ENCODE measurements at places on chromosomes 1 and 21. TPM values are rescaled to one million over a fixed set of nuclear protein-coding genes. Genes with fewer than 3 reads are reported as not detected.

Gene LCE2C
- not detected for total RNA-seq

Gene PRAMEF15
- total RNA-seq = not detected

Gene GBP6
- total RNA-seq = 0.31 TPM

Gene SLC26A9
- total RNA-seq = not detected

Gene VSIG8
- total RNA-seq = 0.18 TPM

Gene ADPRS
- 48.3 TPM for total RNA-seq

Gene HCRTR1
- total RNA-seq = not detected

Gene KCNN3
- 0.32 TPM for total RNA-seq

Gene TNNI3K
- 0.98 TPM for total RNA-seq

Gene KRTAP11-1
- total RNA-seq = not detected

Gene PLPP3
- not detected for total RNA-seq

Gene MIS18A
- 29.7 TPM for total RNA-seq

Measured in activated naive CD4-positive, alpha-beta T cell treated with anti-CD3 and anti-CD28 coated beads, Interleukin-2, amount 50 U/mL, for 72 hours (primary cell).